ENCODE measurements at places on chromosomes 3 and 15. TPM values are rescaled to one million over a fixed set of nuclear protein-coding genes. Genes with fewer than 3 reads are reported as not detected.

The SLC12A1 gene
- total RNA-seq = not detected

The GPD1L gene
- 27.3 TPM for total RNA-seq

The TMCO5A gene
- total RNA-seq = not detected

The PPARG gene
- 25.8 TPM for total RNA-seq

The CHDH gene
- total RNA-seq = 0.63 TPM

The FETUB gene
- not detected for total RNA-seq

The SLC51B gene
- not detected for total RNA-seq

The CCR3 gene
- 0.60 TPM for total RNA-seq

The SLC15A2 gene
- 14.6 TPM for total RNA-seq

The TMEM158 gene
- total RNA-seq = 1.2 TPM

The SLC6A20 gene
- not detected for total RNA-seq

The GOLGA6L1 gene
- not detected for total RNA-seq

The CFAP44 gene
- total RNA-seq = 19.6 TPM

Measured in spleen (tissue), 13 donors.